NAMALWA (cell line): ENCODE measurements at places on chromosomes 7 and 10.

- DNase-seq, result no peak
Observed at GRCh38 chr7:103988468-103989199, 824 bp downstream of the RELN start.

DNA sequence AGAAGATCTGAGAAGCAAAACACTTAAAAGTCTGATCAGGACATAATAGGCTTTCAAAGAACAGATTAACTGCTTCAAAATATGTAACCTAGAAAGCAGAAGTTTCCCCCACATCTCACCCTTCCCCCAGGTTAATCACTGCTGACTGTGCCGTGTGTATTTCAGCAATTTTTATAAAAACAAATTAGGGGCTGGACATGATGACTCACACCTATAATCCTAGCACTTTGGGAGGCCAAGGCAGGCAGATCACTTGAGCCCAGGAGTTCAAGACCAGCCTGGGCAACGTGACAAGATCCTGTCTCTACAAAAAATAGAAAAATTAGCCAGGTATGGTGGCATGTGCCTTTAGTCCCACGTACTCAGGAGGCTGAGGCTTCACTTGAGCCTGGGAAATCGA, 67.6 kb upstream of the GATA3 start:
- no peak for DNase-seq

DNA sequence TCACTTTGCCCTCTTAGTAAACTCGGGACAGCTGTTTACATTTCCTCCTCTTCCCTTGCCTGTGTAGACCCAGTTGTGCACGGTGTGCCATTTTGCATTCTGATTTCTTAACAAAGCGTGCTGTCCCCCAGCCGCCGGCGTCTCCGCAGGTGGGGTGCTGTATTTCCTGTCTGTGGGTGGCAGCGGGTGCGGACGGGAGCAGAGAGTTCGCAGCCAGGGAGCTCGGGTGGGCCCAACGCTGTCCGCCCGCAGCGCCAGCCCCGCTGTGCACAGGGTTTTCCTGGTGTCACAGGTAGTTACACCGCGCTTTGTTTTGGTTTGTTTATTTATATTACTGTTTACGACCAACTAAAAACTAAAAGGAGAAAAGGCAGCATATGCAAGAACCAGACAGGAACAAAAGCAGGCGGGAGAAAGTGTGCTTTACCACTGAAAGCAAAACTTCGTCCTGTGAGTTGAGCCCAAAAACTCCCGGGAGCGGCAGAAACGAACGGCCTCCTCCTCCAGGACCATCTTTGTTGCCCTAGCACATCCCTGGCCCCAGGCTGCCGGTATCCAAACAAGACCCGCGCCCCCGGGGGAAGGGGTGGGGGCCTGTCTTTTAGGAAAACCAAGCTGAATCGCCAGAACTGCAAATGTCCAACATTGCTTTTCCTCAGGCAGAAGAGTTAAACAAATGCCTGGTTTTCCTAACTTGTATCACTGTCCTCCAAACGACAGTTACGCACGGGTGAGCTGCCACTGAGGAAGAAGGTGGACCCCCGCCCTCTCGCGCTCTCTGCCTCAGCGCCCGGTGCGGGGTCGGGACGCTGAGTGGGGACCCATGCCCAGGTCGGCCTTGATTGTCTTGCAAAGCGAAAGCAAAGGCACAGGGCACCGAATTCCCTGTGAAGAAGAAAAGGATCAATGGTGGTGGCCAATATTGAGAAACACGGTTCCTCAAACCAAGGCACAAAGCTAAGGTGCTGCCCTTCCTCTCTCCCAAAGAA, 45.9 kb upstream of the DRGX start:
- no peak for DNase-seq

DNA sequence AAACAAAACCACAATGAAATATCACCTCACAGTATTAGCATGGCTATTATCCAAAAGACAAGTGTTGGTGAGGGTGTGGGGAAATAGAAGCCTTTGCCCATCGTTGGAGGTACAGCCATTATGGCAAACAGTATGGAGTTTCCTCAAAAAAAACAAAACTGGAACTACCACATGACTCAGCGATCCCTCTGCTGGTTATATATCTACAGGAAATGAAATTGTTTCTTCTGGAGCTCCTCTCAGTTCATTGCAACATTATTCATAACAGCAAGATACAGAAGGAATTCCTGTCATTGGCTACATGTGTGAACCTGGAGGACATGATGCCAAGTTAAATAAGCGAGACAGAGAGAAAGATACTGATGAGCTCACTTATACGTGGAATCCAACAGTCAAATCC, 2.4 kb upstream of the UBE3C start:
- peak; percentile 48 for DNase-seq

GRCh38 chr7:17380736-17381662, 82.5 kb downstream of the AHR start:
- no peak for DNase-seq

GRCh38 chr7:67894746-67895145, 898.1 kb downstream of the TYW1 start:
- DNase-seq, result no peak

DNA sequence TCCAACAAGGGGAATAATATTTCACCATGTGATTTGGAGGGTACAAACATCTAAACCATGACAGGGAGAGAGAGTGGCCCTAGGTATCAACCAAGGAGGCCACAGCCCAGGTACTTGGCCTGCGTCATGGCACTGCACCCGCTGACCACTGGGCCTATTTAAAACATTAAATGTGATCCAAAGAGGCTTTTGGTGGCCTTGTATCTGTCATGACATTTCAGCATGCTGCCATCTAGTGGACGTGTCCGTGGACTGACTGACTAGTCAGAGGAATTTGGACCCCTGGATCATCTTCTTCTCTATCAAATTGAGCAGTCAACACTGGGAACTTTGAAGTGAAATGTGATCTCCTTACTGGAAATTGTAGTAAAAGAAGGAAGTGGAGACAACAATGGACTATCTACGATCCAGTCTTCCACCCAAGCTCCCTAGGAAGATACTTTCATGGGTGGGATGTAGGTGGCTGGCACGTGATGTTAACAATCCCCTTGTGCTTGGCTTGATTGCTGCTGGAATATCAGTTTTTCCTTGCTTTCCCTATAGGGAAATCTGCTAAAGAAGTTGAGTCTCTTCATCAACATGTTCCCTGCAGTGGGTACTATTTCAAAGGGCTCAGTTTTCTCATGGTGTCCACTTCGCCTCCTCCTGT, 24.6 kb upstream of the ITGA8 start:
- DNase-seq, result peak; percentile 71

DNA sequence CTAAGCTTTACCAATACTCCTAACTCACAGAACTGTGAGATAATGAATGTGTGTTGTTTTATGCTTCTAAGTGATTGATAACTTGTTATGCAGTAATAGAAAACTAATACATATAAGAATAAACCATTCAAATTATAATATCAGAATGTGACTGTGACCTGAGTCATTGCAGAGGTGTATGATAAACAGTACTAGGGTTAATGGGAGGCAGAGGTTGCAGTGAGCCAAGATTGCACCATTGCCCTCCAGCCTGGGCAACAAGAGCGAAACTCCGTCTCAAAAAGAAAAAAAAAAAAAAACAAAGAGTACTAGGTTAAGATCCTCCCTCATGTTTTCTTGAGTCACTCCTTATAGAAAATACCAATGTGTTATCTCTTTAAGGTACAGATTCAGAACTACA, 950.3 kb downstream of the SORCS1 start:
- DNase-seq, result no peak

DNA sequence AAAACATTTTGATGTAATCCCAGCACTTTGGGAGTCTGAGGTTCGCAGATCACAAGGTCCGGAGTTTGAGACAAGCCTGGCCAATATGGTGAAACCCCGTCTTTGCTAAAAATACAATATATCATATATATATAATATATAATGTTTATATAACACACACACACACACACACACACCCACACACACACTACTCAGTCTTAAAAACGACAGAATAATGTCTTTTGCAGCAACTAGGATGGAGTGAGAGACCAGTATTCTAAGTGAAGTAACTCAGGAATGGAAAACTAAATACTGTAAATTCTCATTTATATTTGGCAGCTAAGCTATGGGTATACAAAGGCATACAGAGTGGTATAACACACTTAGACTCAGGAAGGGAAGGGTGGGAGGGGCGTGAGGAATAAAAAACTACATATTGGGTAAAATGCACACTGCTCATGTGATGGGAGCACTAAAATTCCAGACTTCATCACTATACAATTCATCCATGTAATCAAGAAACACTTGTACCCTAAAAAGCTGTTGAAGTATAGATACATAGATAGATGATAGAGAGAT, 231.2 kb upstream of the SEMA3A start:
- DNase-seq, result no peak

DNA sequence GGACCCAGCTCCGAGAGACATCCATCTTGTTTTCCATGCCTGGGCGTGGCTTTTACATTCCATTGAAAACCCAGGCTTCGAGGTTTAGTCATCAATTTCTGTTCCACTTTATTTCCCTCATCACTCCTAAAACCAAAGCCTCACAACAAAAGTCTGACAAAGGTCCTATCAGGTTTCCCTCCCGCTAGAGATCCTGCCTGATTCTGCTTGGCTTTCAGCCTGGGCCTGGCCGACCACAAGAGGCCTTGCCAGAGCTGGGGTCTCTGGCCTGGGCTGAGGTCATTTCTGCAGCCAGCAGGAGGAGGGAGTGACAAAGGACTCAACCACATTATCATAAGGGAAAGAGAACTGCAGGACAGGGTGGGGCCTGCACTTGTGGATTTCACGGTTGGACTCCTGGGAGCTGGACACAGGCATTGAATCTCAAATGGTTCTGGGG, 167.0 kb downstream of the FANK1 start:
- DNase-seq, result no peak

DNA sequence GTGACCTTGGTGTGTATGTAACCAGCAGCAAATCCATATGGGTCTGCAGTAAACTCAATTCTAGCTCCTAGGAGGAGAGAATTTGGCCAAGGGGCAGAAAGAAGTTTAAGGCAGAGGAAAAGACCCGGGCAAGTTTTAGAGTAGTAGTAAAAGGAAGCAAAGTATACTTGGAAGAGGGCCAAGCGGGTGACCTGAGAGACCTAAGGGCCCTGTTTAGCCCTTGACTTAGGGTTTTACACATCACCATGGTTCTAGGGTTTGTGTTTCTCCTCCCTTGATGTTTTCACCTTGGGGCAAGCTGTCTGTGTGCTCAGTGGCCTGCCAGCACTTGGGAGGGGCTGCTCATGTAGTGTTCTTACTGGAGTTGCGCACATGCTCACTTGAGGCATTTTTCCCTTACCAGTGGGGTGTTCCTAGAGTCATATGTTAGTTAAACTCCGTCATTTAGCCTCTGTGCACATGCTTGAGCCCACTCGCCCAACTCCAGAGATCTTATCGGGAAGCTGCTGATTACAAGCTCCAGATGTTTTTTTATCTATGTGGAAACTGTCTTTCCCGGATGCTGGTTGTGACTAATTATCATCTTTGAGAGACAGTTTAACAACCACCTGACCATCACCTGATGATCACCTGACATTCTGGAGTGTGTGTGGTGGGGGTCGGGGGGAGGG, 137.6 kb upstream of the PRSS1 start:
- no peak for DNase-seq

DNA sequence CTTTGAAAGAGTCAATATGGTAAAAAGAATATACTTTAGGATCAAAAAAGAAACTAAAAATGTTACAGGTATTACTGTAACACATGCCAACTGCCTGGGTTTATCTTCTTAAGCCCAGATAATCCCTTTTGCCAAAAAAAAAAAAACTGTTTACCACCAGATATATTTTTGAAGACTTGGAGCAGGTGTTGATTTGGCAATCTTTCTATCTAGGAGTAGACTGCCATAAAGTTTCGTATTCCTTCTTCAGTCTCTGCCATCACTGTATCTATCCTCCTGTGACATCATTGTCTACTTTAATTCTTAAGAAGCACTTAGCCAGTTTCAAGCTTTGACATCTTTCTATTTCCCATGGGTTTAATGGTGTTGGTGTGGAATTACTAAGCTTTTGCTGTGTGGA, 161.0 kb downstream of the ST7 start:
- DNase-seq, result no peak

DNA sequence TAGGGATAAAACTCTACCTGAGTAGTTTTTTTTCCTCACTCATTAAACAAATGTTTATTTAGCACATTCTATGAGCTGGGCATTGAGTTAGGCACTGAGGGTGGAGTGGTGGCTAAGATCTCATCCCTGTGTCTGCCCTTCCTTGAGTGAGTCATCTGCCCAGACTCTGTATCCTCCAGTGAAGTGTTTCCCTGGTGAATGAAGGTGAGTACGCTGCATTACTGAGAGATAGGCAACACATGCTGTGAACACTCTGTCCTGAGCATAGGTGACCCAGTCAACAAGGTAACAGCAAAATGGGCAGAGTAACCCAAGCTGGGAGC, 5.8 kb downstream of the PITX3 start:
- DNase-seq, result no peak

DNA sequence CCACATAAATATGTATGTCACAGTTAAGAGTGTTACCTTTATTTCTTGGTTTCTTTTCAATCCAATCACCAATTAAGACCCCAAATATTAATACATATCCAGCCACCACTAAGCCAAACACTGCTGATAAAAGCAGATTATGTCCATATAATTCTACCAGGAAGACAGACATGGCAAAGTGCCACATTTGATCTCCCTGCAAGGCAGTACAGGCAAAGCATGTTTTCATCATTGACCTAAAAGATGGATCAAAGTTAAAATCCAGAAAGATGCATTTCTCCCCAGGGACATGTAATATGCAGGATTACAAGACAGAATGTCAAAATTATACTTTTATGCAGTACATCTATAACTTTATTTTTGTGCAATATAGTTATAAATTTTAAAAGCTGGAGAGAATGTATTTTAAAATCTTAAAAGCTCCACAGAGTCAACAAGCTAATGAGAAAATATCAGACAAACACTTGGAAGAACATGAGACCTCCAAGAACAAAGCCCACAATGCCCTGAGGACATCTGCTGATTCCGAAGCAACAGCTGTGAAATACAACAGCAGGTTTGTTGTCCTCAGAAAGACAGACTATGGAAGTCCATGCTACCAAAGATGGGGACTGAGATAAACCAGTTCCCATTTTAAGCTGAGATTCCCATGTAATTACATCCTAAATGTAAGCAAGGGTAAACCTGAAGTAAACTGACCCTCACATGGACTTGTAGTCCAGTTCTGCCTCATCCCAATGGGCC, 54.5 kb upstream of the TOMM7 start:
- no peak for DNase-seq

GRCh38 chr10:28839600-28840007, 162.3 kb downstream of the BAMBI start:
- no peak for DNase-seq

- DNase-seq, result no peak
Observed at GRCh38 chr10:13904064-13904463, 317.3 kb downstream of the PRPF18 start.

GRCh38 chr10:29023678-29024077, 265.2 kb upstream of the LYZL1 start:
- no peak for DNase-seq

GRCh38 chr10:55837273-55837672, 523.8 kb downstream of the ZWINT start:
- no peak for DNase-seq

- DNase-seq, result no peak
Observed at GRCh38 chr10:86509145-86509544, 12.4 kb downstream of the WAPL start.

DNA sequence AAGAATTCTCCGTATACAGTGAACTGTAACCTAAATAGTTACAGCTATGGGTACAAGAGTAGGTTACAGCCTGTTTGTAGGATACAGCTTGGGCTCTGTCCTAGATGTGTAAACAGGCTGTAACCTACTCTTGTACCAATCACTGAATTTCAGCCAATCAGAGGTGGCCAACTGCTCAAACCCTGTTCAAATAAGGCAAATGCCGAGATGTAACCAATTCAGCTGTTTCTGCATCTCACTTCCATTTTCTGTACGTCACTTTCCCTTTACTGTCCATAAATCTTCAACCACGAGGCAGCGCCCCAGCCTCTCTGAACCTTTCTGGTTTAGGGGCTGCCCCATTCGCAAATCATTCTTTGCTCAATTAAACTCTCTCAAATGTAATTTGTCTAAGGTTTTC, 8.3 kb upstream of the MMP21 start:
- DNase-seq, result peak; percentile 21
